Activated effector memory CD4-positive, alpha-beta T cell treated with Interleukin-2 at 50 U/mL for 16 hours (primary cell): ENCODE measurements at places on chromosomes 12 and 14.

DNA sequence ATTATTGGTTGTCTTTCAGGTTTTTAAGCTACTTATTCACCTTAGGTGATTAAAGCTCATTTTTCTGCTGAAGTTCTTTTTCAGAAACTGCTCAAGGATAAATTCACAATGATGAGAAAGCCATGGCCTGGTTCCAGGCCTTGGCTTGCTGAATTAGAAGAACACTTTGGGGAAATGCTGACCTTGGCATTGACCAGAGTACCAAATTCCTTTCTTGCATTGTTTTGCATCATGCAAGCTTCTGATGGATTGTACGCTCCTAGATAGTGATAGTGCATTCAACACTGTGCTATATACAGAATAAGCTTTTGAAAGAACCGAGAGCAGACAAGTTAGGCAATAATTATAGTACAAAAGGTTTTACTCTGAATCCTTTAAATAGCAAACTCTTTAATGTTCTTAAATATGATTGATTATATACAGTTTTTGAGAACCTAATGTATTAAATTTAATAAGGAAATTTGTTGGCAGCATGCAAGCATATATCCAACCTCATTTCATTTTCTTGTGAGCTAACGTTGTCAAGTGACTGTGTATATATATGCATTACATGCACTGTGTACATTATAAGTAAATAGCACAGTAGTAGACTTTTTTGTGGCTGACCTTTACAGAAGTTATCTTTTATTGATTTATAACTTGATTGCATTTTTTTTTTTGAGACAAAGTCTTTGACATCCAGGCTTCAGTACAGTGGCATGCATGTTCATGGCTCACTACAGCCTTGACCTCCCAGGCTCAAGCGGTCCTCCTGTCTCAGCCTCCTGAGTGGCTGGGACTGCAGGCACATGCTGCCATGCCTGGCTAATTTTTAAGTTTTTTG, 99.2 kb downstream of the DIP2B start:
- DNase-seq, result no peak

DNA sequence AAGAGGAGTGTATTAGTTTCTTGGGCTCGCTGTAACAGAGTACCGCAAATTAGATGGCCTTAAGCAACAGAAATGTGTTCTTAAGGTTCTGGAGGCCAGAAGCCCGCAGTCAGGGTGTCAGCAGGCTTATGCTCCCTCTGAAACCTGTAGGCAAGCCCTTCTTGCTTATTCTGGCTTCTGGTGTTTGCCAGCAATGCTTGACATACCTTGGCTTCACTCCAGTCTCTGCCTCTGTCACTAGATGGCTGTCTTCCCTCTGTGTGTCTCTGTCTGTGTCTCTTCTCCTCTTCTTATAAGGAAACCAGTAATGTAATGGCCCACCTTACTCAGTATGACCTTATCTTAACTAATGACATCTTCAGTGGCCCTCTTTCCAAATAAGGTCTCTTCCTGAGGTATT, 85.1 kb downstream of the DERA start:
- DNase-seq, result no peak

DNA sequence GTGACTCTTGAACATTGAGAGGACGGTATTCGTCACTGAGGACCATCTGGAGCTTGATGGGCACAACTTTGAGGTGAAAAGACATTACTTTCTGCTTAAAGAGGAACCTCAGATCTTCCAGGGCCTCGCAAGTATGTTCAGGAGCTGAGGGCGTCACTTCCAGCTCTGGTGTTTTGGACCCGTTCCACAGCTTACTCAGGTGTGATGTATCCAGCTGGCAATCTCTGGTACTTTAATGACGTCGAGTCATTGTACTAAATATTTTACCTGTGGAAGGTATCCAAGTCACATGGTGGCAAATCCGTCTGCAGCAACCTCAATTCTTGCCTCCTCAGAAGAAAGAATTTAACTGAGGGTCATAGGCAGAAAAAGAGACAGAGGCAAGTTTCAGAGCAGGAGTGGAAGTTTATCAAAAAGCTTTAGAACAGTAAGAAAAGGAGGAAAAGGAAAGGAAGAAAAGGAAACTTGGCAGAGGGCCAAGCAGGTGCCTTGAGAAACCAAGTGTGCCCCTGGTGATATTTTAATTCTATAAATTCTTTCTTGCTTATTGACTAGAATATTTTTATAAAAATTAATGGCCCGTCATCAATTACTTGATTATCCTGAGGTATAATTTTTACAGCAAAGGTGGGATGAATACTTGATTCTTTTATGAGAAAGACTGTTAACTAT, 250.6 kb downstream of the AEBP2 start:
- no peak for DNase-seq

DNA sequence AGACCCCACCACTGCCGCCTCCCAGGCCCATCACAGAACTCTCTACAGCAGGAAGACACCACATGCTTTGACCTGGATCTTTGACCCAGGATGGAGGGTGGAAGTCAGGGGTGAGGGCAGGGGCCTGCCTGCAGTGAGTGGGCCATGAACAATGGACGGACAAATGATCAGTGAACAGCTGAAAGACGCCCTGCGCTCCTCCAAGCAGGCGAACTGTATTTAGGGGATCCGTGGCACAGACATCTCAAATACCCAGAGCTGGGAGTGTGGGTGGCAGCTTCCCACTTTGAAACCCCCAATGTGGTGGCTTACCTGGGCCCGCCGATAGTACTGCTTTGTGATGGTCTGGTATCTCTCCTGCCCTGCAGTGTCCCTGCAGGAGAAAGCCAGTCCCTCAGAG, 8.7 kb upstream of the GPX2 start:
- no peak for DNase-seq

- no peak for DNase-seq
These were observed 71.7 kb upstream of the PRICKLE1 start for GRCh38 chr12:42660968-42661937.

DNA sequence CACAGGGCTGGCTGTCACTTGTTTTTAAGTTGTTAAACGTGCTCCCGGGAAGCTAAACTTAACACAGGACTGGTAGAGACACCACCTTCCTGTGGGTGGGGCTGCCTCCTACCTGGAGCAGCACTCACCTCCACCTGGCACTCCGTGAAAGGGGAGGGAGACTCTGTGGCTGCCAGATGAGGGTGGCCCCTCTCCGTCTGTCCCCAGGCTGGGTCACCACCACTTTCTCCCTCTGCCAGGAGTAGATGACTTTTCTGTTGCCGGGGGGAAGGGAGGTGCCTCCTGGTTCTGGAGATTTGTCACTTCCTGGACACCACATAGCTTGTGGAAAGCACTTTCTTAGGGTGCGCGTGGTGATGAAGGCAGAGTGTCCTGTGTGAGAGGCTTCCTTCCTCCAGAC, 81.3 kb downstream of the WDR20 start:
- DNase-seq, result no peak

DNA sequence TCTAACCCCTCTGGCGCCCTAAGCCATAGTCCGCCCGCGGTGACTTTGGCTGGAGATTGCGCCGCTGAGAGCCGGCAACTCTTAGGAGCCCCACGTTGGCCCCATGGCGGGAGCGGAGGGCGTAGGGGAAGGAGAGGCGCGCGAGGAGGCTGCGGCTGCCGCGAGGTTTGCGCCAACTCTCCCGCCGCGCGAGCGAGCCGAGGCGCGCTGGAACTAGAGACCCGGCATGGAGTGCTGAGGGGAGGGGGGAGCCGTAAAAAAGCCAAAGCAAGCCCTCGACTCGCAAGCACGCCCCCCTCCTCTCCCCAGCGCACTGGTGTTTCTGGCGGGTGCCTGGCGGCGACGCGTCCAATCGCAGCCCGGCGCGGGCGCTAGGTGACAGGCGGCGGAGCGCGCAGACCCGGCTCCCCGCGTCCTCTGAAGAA, at the start of gene SYT10:
Gene SYT10 (minus strand): TSS at position 233 of the 425 bp plus-strand sequence. CDS start 297 bp downstream, outside the sequence.
- DNase-seq, result no peak

GRCh38 chr14:75609116-75609515, 30.7 kb downstream of the FLVCR2 start:
- DNase-seq, result no peak

GRCh38 chr12:120856980-120857379, 47.2 kb downstream of the SPPL3 start:
- DNase-seq, result no peak

GRCh38 chr14:88063811-88064210, 58.9 kb downstream of the GPR65 start:
- DNase-seq, result no peak

DNA sequence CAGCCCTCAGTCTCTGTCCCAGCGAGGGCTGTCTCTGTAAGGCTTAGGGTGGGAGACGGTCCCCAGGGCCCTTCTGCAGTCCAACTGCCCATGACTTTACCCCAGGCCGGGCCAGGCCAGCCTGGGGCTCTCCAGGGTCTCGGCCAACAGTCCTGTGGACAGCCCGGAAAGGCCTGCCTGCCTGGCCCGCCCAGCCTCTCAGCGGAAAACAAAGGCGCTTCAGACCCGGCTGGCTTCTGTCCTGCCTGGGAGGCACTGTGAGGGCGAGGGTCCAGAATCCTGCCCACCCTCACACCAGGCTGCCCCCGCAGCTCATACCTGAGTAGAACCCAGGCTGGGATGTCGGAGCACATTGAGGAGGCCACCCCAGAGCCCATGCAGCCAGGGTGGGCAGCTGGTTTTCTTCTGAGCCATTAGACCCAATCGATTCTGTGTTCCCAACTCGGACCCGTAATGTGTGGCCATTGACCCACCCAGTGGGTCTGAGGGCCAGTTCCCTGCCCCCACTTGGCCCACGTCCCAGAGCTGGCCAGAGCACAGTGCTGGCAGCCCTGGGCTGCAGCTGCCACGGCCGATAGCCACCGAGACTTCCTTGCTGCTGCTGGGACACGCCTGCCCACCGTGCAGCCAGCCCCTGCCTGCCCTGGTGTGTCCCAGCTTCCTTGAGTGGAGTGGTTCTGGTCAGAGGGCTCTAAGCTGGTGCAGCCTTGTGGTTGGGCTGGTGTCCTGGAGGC, 1.6 kb downstream of the CRIP2 start:
- no peak for DNase-seq

DNA sequence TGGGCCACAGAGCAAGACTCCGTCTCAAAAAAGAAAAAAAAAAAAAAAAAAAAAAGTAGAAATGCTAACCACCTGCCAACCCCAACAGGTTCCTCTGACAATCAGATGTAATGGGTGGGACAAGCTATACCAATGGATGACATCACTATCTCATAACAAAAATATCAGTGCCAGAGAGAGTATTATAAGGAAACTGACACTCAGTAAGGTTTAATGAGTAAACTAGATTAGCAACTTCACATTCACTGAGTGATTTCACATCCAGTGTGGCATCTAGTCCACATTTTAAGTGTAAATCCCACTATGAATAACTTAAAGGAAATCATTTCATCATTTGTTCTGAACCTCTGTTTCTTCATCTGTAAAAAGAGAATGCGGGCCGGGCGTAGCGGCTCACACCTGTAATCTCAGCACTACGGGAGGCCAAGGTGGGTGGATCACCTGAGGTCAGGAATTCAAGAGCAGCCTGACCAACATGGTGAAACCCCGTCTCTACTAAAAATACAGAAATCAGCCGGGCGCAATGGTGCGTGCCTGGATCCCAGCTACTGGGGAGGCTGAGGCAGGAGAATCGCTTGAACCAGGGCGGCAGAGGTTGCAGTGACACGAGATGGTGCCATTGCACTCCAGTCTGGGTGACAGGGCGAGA, 1.8 kb downstream of the SART3 start:
- no peak for DNase-seq

DNA sequence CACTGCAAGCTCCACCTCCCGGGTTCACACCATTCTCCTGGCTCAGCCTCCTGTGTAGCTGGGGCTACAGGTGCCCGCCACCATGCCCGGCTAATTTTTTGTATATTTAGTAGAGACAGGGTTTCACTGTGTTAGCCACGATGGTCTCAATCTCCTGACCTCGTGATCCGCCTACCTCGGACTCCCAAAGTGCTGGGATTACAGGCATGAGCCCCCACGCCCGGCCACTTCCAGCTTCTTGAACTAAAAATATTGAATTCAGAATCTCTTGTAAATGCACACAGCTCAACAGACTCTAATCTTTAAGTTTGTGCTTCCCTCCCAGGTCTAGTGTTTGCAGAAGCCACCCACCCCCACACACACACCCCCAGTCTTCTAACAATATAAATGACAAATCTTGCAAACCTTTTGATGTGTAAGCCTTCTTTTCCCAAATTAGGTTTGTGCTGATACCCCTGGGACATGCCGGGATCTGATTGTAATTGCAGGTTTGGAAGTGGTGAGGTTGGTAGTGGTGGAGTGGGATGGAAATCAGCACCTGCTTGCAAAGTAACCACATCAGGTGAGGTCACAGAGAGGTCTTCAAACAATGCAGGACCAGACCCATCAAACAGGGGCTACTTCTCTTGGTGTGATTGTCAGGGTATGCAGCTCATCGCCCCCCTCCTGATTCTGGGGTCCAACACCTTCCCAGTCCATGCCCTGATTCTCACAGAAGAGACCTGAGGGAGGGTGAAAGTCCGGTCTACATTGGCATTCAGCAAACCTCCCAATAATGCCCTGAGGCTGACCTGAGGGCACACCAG, 51.4 kb upstream of the GPR132 start:
- DNase-seq, result no peak

GRCh38 chr14:101605836-101606235, 44.5 kb downstream of the DIO3 start:
- DNase-seq, result no peak

GRCh38 chr12:26135571-26135970, 10.7 kb upstream of the BHLHE41 start:
- no peak for DNase-seq

DNA sequence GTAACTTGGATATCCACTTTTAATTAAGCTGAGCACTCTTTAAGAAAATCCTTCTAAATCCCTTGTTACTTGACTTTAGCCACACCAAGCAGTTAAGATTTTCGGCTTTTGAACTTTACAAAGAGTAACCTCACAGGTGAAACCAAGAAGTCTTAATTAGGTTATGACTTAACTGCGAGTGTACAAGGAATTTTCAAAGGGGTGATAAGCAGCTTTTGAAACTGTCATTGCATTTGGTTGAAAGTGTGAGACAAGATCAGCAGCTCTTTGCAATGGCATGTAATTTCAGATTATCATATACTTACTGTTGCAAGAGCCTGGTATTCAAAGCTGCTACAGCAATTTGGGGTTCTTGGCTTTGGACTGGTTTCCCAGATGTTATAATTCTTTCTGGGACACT, 137.5 kb downstream of the TMEM117 start:
- DNase-seq, result no peak

DNA sequence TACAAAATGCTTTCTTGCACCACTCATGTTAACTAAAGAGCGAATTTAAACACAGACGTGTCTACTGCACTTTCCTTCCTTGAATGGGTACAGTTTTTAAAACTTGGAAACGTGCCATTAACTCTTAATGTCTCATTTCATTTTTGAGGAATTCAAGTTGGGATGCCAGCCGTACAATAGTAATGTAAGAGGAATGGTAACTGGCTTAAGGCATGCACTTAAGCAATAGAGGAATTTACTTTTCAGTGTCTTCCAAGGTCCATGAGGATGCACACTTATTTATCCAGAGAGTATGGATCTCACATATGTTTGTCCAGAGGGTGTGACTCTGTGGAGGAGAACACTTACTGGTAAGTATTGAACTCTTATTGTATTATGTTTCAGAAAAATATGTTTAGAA, 52.9 kb downstream of the PPP4R4 start:
- DNase-seq, result no peak

GRCh38 chr14:58575956-58576355, 61.8 kb upstream of the DACT1 start:
- DNase-seq, result no peak
